ENCODE measurements at places on chromosomes 13 and 19.

DNA sequence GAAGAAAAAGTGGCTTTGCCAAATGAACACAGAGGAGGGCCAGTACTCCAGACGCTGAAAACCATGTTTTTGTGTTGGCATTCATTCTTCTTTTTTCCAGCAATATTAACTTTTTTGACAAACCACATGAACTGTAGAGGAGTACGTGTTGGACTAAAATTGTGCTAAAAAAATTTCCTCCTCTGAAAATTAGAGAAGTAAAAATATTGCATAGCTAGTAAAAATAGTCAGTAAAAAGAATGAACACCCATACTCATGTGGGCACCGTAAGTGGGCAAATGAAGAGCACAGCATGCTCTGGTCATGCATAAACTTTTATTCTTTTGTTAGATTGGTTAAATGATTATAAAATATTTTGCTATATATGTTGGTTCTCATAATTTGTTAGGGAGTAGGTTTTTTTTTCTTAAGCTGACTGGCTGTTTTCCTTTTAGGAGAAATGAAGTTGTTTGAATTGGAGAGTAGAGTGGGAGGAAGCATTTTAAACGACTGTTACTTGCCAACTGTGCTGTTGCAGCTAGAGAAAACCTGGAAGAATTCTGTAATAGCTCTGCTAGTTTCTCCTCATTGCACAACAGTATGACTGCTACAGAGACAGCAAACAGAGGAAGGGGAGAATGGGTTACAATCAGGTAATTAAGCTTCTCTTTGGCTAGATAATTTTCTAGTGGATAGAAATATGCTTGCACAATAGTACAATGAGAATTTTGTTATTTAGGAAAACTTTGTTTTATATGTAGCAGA lies 222.4 kb downstream of the KCTD12 start:
- peak; percentile 9 for DNase-seq

DNA sequence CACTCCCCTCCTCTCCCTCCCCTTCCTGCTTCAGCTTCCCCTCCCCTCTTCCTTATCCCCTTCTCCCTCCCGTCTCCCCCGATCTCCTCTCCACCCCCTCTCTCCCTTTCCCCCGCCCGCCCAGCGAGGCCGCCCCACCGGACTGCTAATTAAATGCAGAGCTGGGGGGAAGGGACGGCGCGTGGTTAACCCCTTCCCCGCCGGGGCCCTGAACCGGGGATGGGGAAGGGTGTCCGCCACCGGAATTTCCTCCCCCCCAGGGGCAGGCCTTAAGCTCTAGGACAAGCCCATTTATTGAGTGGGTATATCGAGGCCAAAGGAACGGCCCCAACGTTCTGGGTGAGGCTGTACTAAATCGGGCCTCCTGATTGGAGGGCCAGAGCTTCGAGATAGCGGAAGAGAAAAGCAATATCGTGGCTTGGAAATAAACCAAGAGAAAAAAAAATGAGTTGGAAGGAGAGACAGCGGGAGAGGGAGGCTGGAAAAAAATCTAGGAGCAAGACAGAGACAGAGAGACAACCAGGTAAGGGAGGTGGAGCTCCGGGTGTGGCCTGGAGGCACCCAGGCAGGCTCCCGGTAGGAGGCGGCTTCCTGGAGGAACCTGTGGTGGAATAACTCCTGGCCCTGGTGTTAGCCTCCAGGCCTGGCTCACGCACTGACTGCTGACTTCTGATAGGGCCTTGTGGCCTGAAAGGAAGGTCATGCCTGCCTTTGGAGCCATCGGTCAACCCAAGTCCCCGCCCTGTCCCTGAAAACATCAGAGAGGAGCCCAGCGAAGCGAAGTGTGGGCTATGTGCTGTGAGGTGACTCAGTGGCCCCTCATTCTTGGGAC lies 11.6 kb upstream of the JUND start:
- no peak for DNase-seq

DNA sequence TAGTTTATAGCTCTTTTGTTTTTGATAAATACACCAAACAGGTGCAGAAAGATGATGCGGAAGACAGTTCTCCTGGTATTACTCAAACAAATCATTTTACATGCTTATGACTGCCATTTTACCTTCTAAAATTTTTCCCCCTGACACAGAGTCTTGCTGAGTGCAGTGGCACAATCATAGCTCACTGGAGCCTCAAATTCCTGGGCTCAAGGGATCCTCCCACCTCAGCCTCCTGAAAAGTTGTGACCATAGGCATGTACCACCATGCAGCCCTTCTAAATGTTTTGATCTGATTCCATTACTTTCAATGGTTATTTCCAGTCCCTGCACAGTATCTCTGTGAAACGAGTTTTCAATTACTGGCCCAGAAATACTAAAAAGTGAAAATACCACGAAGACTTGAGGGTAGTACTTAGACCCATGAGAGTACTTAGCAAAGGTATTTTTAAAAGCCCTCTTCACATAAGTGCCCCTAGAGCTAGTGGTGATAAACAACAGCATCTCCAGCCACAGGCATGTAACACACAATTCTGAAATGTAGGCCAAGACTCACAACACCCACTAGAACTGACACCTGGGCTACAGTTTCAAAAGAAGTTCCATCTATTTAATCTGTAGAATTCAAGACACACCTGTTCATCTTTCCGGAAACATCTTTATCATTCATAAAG lies 11.3 kb downstream of the HSPH1 start:
- DNase-seq: no peak

- no peak for DNase-seq
Measured at GRCh38 chr19:17797424-17798201, 2.7 kb downstream of the B3GNT3 start.

DNA sequence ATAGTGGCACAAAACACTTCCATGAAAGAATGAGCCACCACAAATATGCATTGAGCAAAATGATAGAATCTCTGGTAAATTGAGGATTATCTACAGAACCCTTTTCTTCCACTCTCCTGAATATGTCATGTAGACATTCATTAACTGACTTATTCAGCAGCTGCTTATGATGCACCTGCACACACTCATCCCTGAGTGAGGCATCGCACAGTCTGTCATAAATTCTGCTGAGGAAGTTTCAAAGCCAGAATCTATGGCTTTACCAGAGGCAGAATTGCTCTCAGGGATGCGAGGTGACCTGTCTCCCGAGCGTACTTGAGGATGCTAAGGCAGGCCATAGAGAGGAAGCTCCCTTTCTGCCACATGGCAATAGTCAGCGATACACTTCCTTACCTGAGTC lies 1090.2 kb downstream of the UQCRFS1 start:
- no peak for DNase-seq

DNA sequence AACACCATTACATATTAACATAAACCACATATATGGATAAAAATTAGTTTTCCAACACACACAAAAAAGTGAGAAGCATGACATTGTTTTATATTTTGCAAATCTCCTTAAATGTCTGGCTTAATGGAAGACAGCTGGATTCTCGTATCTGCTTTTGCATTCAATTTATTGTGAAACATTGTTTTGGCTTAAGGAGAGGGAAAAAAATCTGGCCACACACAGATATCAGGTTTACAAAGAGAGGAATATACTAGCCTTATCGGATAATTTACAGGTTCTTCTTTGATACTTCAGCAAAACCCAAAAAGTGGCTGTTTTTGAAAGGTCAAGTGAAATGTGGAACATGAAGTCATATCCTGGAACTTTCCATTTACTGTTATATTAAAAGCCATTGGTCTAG lies 523.5 kb upstream of the ARGLU1 start:
- DNase-seq: no peak

DNA sequence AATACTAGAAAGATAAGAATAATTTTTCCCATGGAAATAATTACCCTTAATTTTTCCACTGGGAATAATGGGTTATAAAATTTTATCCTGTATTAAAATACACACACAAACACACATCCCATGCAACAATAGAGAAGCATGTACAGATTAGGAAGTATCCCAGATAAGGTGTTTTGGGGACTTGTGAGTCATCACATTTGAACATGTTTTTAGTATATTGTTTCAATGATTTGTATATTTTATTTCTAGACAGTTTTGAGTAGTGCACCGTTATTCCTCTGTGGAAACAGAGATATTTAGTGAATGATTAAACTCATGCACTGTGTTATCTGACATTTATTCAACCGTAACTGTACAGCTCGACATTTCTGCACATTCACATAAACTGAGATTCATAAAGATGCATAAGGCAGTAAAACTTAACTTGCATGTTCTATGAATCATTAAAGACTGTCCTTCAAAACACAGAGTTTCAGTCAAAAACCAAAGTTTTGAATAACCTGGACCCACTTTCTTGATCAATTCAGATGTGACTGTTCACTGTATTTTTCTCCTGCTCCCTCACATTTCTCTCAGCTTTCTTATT lies 30.1 kb downstream of the KLF12 start:
- DNase-seq: no peak

DNA sequence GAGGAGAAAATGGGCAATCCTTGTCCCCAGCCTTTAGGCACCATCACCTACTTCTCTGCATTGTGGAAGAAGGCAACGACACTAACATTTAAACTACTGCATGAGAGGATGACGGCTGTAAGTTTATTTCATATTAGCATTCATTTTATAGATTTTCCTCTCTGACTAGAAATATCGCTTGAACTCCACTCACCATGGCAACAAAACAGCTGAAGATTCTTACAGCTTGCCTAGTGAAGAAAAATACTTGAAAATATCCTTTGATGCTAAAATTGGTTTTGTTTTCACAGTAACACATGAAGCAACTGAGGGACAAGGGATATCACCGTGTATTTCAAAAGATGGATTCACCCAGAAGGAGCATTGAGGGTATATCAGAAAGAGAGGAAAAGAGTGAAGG lies 284.3 kb downstream of the LIG4 start:
- no peak for DNase-seq

- no peak for DNase-seq
Measured at GRCh38 chr19:14028901-14029300, 953 bp downstream of the RLN3 start.

- no peak for DNase-seq
Measured at GRCh38 chr13:30719525-30719914, 15.8 kb upstream of the ALOX5AP start.

DNA sequence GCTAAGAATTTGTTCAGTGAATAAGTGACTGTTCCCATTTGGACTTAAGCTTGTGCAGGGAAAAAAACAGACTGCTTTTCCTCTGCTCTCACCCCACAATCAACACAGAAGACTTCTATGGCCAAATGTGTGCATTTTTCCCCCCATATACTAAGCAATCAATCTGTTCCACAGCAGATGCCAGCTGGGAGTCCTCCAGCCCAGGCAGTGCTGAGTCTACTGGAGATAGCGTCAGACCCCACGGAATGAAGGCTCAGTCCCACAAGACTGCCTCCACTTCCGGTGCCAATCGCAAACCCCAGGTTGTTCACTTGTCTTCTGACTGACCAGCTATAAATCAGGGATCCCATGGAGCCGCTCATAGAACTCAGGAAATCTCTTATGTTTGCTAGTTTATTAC lies 69.5 kb upstream of the ANKRD10 start:
- DNase-seq: no peak

GRCh38 chr13:81872581-81872980 lies 1531.7 kb upstream of the SPRY2 start:
- peak; percentile 4 for DNase-seq

GRCh38 chr13:68708336-68708908 lies 1399.2 kb upstream of the ATXN8OS start:
- DNase-seq: no peak

GRCh38 chr19:51735759-51736449 lies 12.1 kb upstream of the HAS1 start:
- no peak for DNase-seq

DNA sequence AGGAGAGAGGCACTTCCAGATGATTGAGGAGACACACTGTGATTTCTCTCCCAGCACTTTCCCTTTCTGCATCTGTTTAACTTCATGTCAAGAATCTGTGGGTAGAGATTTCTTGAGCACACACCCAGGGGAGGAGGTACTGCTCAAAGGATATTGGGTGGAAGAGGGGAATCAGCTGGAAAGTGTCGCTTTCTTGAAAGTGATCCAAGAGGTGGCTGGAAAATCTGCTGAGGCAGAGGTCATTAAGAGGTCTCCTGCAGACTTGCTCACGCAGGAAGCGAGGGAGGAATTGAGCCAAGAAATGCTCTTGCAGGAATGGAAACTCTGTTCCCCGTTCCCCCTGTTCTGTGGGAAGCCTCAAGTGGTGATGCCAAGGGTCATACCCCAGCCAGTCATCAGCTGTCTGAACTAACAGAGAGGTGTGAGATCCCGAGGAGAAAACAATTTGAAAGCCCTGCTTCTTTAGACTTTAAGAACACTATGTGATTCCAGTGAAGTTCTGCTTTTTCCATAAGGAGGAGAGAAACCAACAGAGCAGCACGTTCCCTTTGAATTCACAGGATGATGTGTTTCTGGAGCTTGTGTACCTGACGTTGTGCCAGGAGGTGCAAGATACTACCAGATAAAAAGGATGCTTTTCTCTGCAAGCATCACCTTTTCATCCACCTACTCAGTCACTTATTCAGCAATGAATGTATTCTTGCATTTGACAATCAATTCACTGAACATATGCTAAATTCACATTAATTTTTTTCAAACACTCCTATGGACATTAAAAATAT lies 163.4 kb upstream of the GPR12 start:
- DNase-seq: peak; percentile 56

DNA sequence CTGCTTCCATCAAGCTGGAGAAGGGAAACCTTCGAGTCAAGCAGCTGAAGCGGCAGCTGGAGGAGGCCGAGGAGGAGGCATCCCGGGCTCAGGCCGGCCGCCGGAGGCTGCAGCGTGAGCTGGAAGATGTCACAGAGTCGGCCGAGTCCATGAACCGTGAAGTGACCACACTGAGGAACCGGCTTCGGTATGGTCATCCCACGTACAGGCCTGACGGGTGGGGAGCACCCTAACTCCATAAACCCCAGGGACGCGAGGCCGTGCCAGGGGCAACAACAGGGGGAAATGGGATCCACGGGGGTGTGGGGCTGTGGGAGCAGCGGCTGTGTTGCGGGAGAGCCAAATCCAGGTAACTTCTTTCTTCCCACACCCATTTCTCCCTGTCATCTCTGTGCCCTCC lies 20.2 kb downstream of the KCNC3 start:
- no peak for DNase-seq

DNA sequence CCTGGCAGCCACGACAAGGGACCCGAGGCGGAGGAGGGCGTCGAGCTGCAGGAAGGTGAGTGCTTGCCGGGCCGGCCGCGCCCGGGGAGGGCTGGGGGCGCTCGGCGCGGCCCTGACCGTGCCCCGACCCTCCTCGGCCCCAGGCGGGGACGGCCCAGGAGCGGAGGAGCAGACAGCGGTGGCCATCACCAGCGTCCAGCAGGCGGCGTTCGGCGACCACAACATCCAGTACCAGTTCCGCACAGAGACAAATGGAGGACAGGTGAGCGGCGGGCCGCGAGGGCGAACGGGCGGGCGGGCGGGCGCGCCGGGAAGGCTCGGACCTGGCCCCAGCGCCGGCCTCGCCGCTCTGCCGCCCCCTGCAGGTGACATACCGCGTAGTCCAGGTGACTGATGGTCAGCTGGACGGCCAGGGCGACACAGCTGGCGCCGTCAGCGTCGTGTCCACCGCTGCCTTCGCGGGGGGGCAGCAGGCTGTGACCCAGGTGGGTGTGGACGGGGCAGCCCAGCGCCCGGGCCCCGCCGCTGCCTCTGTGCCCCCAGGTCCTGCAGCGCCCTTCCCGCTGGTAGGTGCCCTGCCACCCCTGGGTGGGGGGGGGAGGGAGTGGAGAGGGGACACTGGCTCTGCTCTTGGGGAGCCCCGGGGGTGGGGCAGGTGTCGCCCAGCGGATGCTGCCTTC lies 816 bp downstream of the USF2 start:
- peak; percentile 78 for DNase-seq

Measured in putamen (tissue), 1 donor.